ENCODE measurements at places on chromosomes 3 and 15. TPM values are rescaled to one million over a fixed set of nuclear protein-coding genes. Genes with fewer than 3 reads are reported as not detected.

The GCHFR gene
- 69.7 TPM for total RNA-seq

The PATL2 gene
- not detected for total RNA-seq

The MAPKAPK3 gene
- total RNA-seq = 38.1 TPM

The CLDN11 gene
- 136 TPM for total RNA-seq

The CLRN1 gene
- not detected for total RNA-seq

The DNASE1L3 gene
- total RNA-seq = 13.3 TPM

The ARRDC4 gene
- 35.8 TPM for total RNA-seq

The CLDN1 gene
- total RNA-seq = 48.6 TPM

GRCh38 chr3:177444696-177445095 is 247.4 kb upstream of the TBL1XR1 start:
- H3K4me1 ChIP-seq = peaks cover 42% of the 10 kb centered on the region
- DNase-seq = no peak
- H3K4me3 ChIP-seq = no peak overlapping the region

DNA sequence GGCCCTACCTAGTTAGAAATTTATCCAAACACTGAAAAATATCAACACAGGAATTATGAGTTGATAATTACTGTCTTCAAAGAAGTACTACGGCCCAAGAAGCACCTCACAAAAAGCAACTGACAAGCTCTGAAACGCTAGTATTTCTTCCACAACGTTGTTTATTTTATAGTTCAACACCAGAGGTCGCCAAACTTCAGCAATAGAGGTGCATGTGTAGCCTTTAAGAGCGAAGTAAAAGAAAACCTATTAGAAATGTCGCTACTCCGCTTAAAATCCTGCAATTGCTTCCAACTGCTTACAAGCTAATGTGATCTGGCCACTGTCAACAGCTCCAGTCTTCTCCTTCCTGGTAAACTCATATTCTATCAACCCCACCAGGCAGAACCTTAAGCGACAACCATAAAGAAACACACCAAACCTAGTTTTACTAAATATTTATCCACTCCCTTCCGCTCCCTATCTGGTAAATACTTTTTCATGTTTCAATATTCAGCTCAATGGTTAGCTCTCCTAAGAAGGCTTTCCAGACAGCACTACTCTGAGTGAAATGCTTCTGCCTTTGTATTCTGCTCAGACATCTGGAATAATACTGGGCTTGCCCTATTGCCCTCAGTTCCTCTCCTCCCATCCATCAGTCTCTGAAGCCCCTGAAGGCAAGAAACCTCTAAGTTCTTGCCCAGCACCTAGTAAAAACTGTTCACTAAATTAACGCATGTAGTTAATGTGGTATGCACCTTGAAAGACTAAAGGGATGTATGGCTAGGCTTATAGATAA is 110.2 kb downstream of the NR1I2 start:
- no peak overlapping the region for H3K27ac ChIP-seq
- DNase-seq = no peak
- H3K27me3 ChIP-seq = no peaks in the 10 kb centered on the region
- no peak overlapping the region for H3K4me3 ChIP-seq
- no peaks in the 10 kb centered on the region for H3K36me3 ChIP-seq
- no peaks in the 10 kb centered on the region for H3K4me1 ChIP-seq

DNA sequence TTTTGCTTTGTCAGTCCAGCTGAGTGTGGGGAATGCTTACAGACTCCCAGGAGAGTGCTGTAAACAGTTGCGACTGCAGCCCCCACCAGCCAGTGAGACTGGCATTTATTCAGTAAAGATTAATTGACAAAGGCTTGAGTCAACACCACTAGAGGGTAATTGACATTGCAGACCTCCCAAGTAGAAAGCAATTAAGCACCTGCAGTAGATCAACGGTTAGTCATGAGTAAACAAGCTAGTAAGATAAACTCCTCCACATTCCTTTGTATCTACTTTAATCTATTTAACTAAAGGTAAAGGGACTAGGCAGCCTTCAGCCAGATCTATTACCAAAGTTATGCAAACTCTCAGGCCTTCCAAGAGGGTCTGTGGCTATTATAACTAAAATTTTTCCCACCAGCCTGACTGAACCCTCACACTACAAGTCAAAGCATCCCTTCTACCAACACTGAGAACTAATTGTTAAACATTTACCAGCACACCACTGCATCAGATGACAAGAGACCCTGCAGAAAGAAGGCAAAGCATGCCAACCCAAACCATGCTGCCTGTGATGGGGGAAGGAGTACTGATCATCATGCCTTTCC is 30.5 kb upstream of the GALNT15 start:
- no peak overlapping the region for H3K27ac ChIP-seq
- no peaks in the 10 kb centered on the region for H3K36me3 ChIP-seq
- H3K27me3 ChIP-seq = no peaks in the 10 kb centered on the region
- H3K4me3 ChIP-seq = no peak overlapping the region
- no peak for DNase-seq

- H3K27me3 ChIP-seq = no peaks in the 10 kb centered on the region
- H3K4me3 ChIP-seq = no peak overlapping the region
- no peak for DNase-seq
- H3K27ac ChIP-seq = peak overlapping the region; percentile 68
- peaks cover 53% of the 10 kb centered on the region for H3K4me1 ChIP-seq
- H3K36me3 ChIP-seq = no peaks in the 10 kb centered on the region
Measured at GRCh38 chr3:50150404-50150750, 4.7 kb upstream of the SEMA3F start.

DNA sequence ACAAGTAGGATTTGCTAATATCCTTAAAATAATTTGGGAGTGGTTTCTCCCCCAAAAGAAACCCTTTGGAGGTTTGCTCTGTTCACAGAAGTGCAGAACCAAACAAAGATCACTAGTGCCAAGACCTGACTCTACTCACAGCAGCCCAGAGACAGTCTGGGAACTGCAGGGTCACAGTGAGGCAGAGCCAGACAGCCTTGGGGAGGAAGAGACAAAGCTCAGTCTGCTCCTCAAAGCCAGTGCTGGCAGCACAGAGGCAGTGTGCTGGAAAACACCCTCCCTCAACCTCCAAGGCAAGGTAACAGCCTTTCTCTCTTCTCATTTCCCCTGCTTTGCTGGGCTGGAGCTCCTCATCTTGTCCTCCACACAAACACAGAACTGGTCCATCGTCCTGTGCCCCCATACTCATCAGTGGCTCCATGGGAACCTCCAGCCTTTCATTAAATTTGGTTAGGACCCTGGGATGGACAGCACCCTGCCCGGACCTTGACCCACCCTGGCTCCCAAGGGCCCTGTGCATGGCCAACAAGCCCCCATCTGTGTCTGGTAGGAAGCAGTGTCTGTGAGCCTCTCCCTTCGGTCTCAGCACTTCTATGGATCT is 12.6 kb downstream of the RAB6B start:
- DNase-seq = peak; percentile 64
- no peak overlapping the region for H3K27ac ChIP-seq
- no peaks in the 10 kb centered on the region for H3K27me3 ChIP-seq

GRCh38 chr3:77158730-77159581 is 119.1 kb downstream of the ROBO2 start:
- no peaks in the 10 kb centered on the region for H3K4me1 ChIP-seq
- no peak for DNase-seq
- H3K27ac ChIP-seq = no peak overlapping the region

DNA sequence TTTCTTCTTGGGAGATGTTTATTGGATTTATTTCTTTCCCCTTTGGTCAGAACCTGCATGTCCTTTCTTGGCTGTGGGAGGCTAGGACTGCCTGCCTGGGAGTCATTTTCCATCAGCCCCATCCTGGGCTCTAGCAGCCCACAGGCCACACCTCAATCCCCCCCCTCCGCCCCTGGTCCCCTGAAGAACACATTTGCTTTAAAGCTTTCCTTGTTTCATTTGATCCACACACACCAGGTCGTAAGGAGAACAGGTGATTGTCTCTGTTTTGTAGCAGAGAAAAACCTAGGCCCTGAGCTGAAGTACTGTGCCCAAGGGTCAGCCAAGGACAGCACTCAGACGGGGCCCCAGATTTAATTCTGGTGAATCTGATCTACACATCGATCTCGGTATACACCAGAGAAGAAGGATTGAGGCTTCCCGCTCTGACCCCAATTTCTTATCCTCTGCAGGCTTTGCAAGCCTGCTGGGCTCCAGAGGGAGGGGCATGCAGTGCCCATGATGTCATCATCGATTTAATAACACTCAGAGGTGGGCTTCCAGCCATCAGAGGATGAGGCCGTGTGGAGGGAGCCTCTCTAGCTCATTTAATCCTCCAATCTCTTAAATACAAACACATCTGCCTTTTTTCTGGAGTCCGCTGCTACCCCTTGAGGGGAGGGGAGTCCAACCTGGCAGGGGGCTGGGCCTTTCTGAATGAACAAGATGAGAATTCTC is 1.7 kb upstream of the CLN6 start:
- no peaks in the 10 kb centered on the region for H3K36me3 ChIP-seq
- no peak for DNase-seq
- H3K27me3 ChIP-seq = no peaks in the 10 kb centered on the region
- peaks cover 29% of the 10 kb centered on the region for H3K4me1 ChIP-seq

GRCh38 chr3:161409069-161409468 is 37.8 kb upstream of the SPTSSB start:
- no peak overlapping the region for H3K4me3 ChIP-seq
- no peak overlapping the region for H3K27ac ChIP-seq
- H3K27me3 ChIP-seq = no peaks in the 10 kb centered on the region
- DNase-seq = no peak
- no peaks in the 10 kb centered on the region for H3K36me3 ChIP-seq
- H3K4me1 ChIP-seq = no peaks in the 10 kb centered on the region

GRCh38 chr15:91255670-91256192 is 155.7 kb downstream of the SV2B start:
- DNase-seq = no peak
- H3K27ac ChIP-seq = no peak overlapping the region
- H3K36me3 ChIP-seq = no peaks in the 10 kb centered on the region
- no peak overlapping the region for H3K4me3 ChIP-seq
- H3K4me1 ChIP-seq = no peaks in the 10 kb centered on the region

GRCh38 chr3:195738274-195739044 is 17.7 kb downstream of the MUC20 start:
- H3K36me3 ChIP-seq = no peaks in the 10 kb centered on the region
- no peak overlapping the region for H3K27ac ChIP-seq
- DNase-seq = no peak
- H3K4me3 ChIP-seq = no peak overlapping the region
- no peaks in the 10 kb centered on the region for H3K4me1 ChIP-seq
- H3K27me3 ChIP-seq = no peaks in the 10 kb centered on the region

- H3K27ac ChIP-seq = no peak overlapping the region
- no peak for DNase-seq
- no peaks in the 10 kb centered on the region for H3K36me3 ChIP-seq
- no peak overlapping the region for H3K4me3 ChIP-seq
- H3K4me1 ChIP-seq = no peaks in the 10 kb centered on the region
Measured at GRCh38 chr3:119170821-119171220, 2.6 kb upstream of the UPK1B start.

DNA sequence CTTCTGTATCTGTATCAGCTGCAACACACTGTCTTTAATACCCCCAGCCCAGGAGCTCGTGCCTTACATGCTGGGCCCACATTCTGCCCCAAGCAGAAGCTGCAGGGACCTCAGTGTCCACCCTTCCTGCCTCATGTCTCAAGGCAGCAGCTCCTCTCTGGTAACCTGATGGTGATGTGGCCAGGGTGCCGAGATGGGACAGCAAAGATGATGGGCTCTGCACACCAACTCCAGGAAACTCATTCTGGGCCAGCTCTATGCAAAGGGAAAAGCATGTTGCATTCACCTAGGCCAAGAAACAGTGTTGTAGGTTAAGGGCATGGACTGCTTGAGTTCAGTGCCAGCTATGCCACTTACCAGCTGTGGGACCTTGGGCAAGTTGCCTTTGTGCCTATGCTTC is 79.5 kb upstream of the PRR23C start:
- peak overlapping the region; percentile 16 for H3K27ac ChIP-seq
- peak; percentile 80 for DNase-seq
- H3K4me3 ChIP-seq = no peak overlapping the region
- no peaks in the 10 kb centered on the region for H3K36me3 ChIP-seq
- H3K27me3 ChIP-seq = no peaks in the 10 kb centered on the region
- H3K4me1 ChIP-seq = peaks cover 4% of the 10 kb centered on the region

GRCh38 chr3:30908456-30909037 is 14.1 kb upstream of the GADL1 start:
- no peaks in the 10 kb centered on the region for H3K36me3 ChIP-seq
- no peak for DNase-seq
- H3K4me3 ChIP-seq = no peak overlapping the region
- no peaks in the 10 kb centered on the region for H3K27me3 ChIP-seq

- DNase-seq = no peak
- H3K36me3 ChIP-seq = no peaks in the 10 kb centered on the region
- H3K27ac ChIP-seq = no peak overlapping the region
- no peak overlapping the region for H3K4me3 ChIP-seq
- no peaks in the 10 kb centered on the region for H3K27me3 ChIP-seq
Measured at GRCh38 chr15:70254311-70254869, 156.7 kb upstream of the TLE3 start.
